LoVo (cell line): ENCODE measurements at places on chromosomes 13 and 19.

GRCh38 chr13:84844473-84844872 lies 954.7 kb downstream of the SLITRK6 start:
- DNase-seq: peak; percentile 4

DNA sequence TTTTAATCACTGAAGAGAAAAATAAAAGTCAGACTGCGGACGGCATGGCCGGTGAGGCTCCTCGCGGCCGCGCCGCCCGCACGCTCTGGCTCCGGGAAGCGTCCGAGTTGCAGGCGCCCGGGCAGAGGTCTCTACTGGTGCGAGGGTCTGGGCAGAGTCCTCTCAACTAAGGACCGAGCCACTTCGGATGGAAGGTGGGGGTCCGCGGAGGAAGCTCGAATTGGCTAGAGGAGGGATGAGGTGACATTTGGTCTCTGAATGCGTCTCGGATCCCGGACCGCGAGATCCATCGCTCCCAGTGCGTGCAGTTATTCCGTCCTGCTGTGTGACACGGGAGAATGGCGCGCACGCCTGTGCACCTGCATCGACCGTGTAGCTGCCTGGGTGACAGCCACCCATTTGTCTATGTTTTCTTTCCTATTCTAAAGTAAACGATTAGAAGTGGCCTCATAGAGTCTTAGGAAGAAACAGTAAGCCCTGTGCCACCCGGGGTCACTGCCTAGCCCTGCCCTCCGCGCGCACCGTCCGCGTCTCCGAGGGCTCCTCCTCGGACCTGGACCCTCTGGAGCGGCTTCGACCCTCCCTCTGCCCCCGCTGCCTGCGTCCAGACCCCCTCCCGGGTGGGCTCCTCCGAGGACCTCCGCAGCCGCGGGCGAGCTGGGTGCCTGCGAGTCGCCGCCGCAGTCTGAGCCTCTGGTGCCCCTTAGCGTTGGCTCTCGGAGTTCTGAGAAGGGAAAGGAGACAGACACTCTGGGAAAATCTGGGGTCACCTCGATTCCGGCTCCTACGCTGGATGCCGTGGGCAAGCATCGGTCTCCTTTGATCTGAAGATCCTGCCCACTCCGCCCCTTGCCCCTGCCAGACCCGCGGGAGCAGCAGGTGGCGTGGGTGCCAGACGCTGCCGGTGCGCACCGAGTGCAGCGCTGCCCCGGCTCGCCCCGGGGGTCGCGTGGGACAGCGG lies 347.4 kb downstream of the LIG4 start:
- DNase-seq: no peak

- no peak for DNase-seq
Observed at GRCh38 chr13:48542581-48543341, 9.9 kb upstream of the RCBTB2 start.

- peak; percentile 67 for DNase-seq
Observed at GRCh38 chr19:45779231-45780145, 2.8 kb downstream of the DMPK start.

GRCh38 chr13:111215081-111216047 lies 100.3 kb downstream of the ARHGEF7 start:
- DNase-seq: no peak

DNA sequence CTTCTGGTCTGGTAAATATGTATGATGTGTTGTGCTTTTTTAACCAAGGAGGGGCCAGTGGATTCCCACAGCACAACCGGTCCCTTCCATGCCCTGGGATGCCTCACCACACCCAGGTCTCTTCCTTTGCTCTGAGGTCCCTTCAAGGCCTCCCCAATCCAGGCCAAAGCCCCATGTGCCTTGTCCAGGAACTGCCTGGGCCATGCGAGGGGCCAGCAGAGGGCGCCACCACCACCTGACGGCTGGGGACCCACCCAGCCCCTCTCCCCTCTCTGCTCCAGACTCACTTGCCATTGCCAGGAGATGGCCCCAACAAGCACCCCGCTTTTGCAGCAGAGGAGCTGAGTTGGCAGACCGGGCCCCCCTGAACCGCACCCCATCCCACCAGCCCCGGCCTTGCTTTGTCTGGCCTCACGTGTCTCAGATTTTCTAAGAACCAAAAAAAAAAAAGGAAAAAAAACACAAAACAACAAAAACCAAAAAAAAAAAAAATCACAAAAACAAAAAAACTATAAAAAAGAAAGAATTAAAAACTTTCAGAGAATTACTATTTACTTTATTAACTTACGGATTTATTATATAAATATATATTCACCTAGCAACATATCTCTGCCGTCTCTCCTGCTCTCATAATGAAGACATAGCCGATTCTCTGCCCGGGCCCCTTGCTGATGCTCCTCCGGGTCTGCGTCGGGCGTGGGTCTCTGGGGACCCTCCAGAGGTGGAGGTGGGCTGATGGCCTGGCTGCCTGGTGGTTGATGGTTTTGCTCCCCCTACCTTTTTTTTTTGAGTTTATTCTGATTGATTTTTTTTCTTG lies 14.4 kb downstream of the CAPN12 start:
- DNase-seq: no peak

DNA sequence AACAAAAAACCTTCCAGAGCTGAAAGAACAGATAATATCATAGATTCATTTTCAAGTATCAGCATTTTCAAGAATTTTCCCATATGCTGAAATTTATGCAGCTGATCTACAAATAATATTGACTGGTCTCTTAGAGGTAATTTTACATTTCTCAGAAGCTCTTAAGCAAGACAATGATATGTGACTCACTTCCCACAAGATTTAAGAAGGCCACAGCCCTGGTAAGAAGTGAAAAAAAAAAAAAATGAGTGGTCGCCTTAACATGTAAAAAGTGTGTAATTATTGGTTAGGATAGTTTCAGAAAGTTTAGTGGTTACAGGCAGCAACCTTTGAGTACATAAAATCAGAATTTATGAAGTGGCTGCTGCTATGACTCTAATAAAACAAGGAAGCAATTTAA lies 54.5 kb downstream of the NUFIP1 start:
- no peak for DNase-seq

DNA sequence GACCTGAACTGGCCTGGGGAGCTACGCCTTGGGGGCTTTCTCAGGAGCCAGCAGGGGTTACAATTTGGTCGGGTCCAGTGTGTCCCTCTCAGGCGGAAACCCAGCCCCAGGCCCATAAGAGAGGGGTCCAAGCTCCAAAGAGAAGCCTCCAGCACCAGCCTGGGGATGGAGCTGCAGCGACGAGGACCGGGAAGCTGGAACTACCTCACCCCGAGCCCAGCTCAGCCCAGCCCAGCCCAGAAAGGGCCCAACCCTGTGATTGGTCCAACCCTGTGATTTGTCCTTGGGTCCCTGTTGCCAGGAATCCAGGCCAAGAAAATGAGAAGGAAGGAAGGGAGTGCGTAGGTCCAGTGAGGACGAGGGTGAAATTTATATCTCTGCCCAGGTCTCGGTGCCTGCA lies 24.1 kb downstream of the CLEC4M start:
- DNase-seq: no peak

- no peak for DNase-seq
Observed at GRCh38 chr19:19139876-19140229, 1.6 kb upstream of the TMEM161A start.

DNA sequence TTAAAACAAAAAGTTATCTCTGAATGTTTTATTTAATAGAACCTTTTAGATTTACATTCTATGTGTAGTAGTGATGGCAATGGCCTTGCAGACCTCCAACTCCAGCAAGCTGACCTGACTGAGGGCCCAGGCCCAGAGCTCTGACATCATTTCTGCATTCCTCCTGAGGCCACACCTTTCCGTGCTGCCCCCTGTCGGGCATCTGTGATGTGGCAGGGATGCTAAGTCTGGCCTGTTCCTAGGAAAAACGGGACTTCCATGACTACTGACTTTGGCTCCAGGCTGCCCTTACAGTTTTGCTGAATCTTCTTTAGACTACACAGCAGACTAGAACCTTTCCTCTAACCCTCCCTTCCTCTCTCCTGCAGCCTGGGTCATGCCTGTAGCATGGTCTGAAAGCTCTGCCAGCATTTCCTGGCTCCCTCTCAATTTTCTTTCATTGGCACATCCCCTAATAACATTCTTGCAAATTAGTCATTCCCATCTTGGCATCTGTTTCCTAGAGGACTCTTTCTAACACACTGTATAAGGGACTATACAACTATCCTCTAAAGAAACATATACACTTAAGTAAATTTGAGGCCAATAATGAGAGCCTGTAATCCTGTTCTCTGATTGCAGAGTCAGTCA lies 249.1 kb downstream of the GPC5 start:
- DNase-seq: peak; percentile 10

DNA sequence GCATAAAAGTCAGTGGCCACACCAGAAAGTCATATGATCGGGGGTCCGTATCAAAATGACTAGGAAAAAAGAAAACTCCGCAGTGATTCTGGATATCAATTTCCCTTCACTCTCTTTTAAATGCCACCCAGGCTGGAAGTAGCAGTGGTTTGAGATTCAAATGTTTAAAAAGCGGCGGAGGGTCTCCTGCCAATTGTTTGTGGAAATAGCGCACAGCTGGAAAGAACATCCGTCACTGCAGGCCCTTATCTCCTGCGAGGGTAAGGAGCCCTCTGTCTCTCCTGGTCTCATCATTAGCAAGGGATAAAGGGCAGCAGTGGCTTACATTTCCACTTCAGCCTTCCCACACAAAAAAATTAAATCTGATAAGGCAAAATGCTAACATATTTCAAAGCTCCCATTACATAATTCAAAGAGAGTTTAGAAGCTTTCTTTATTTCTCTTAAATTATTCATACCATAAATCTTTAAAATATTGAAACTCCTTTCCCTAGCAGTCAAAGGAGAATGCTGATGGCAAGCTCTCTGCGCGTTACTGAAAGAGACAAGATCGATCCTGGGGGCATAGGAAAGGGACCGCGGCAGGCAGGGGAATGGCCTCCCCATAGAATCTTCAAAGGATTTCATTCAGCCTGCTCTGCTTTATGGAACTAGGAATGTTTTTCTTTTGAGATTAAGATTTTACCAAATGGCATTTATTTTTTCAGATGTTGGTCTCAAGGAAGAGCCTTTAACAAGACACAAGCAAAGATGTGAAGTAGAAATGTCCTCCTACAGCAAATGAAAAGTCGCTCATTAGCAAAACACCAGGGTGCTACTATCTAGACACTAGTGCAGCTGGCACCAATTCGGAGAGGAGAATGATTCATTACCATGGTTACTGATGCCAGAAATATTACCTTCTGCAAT lies 35.0 kb downstream of the AMER2 start:
- no peak for DNase-seq

- DNase-seq: no peak
Observed at GRCh38 chr13:99522298-99522697, 21.0 kb downstream of the TM9SF2 start.

GRCh38 chr13:95641291-95642027 lies 3.0 kb downstream of the DZIP1 start:
- DNase-seq: no peak
